ENCODE measurements at places on chromosomes 13 and 19. TPM values are rescaled to one million over a fixed set of nuclear protein-coding genes. Genes with fewer than 3 reads are reported as not detected.

FLT3LG gene
- total RNA-seq, result not detected

ZNF540 gene
- 0.77 TPM for total RNA-seq

OVOL3 gene
- total RNA-seq, result not detected

CD37 gene
- not detected for total RNA-seq

NAT14 gene
- total RNA-seq, result 68.7 TPM

GRCh38 chr13:27476943-27477703, 26.8 kb upstream of the MTIF3 start:
- no peaks in the 10 kb centered on the region for H3K27me3 ChIP-seq
- no peak for DNase-seq
- no peak overlapping the region for H3K27ac ChIP-seq
- no peaks in the 10 kb centered on the region for H3K4me1 ChIP-seq
- H3K36me3 ChIP-seq, result no peaks in the 10 kb centered on the region

GRCh38 chr13:31150315-31150985, 11.3 kb downstream of the HSPH1 start:
- H3K27ac ChIP-seq, result no peak overlapping the region
- no peak for DNase-seq
- H3K27me3 ChIP-seq, result no peaks in the 10 kb centered on the region
- H3K4me1 ChIP-seq, result no peaks in the 10 kb centered on the region
- H3K4me3 ChIP-seq, result no peak overlapping the region

DNA sequence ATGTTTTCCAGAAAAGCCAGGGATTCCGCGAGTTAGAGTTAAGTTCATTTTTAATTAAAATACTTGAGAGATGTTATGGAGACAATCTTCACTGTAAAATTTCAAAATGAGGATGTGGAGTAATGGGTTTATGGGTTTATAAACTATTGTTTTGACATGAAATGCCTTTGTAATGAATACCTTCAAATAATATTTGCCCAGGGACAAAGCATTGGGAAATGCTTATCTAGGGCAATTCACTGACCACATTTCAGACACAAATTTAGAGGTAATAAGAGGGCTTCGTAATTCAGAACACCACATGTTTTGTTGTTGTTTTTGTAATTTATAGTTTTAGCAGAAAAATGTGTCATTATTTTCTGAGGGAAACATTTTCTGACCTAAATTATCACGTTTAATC, 241.1 kb upstream of the ATXN8OS start:
- H3K36me3 ChIP-seq, result no peaks in the 10 kb centered on the region
- H3K27me3 ChIP-seq, result no peaks in the 10 kb centered on the region
- no peak for DNase-seq
- H3K4me1 ChIP-seq, result no peaks in the 10 kb centered on the region
- no peak overlapping the region for H3K27ac ChIP-seq

GRCh38 chr19:917323-918151, at the start of gene KISS1R:
Gene KISS1R, plus strand, starts transcription at chr19:917333. Its CDS starts 170 bp downstream, at chr19:917503.
- H3K36me3 ChIP-seq, result no peaks in the 10 kb centered on the region
- H3K27me3 ChIP-seq, result peaks cover 29% of the 10 kb centered on the region
- no peak within 1 kb of the TSS for H3K27ac ChIP-seq

DNA sequence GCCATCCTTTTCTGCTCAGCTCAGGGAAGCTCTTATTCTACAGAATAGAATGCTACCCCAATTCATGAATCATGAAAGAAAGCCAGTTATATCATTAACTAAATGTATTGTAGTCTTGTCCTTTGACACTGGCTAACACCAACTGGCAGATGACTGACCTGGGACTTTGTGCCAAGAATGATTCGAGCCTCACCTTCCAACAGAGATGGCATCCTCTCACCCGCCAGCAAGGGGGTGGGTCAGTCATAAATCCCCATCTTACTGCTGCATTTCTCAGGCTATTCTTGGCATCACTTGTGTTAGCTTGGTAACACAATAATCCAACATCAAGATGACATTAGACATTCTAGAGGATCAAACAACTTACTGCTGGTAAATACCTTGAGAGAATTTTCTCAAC, 1239.8 kb upstream of the MIR17HG start:
- no peaks in the 10 kb centered on the region for H3K36me3 ChIP-seq
- DNase-seq, result no peak
- no peak overlapping the region for H3K4me3 ChIP-seq
- H3K27me3 ChIP-seq, result no peaks in the 10 kb centered on the region
- no peak overlapping the region for H3K27ac ChIP-seq

DNA sequence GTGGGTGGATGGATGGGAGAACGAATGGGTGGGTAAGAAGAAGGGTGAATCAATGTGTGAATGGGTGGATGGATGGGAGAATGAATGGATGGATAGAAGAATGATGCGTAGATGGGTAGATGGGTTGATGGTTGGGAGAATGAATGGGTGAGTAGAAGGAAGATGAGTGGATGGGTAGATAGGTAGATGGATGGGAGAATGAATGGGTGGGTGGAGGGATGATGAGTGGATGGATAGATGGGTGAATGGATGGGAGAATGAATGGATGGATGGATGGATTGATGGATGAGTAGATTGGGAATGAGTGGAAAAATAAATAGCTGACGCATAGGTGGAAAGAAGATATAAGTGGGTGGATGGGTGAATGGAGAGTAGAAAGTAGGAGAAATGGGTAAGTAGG, 16.5 kb downstream of the VSTM2B start:
- no peaks in the 10 kb centered on the region for H3K27me3 ChIP-seq
- H3K36me3 ChIP-seq, result no peaks in the 10 kb centered on the region
- H3K27ac ChIP-seq, result no peak overlapping the region
- DNase-seq, result no peak

Data from astrocyte (in vitro differentiated cells and primary cell).